Pancreas (tissue), 10 donors: ENCODE measurements at places on chromosomes 3 and 15. TPM values are rescaled to one million over a fixed set of nuclear protein-coding genes. Genes with fewer than 3 reads are reported as not detected.

DNAH1 gene
- 3.0 TPM for total RNA-seq

IMPG2 gene
- total RNA-seq, result 0.09 TPM

LMAN1L gene
- not detected for total RNA-seq

PPM1L gene
- 5.5 TPM for total RNA-seq

SH2D7 gene
- total RNA-seq, result 0.14 TPM

CCRL2 gene
- total RNA-seq, result 0.24 TPM

ARPP21 gene
- not detected for total RNA-seq

OR5H1 gene
- not detected for total RNA-seq

EFCC1 gene
- total RNA-seq, result 0.56 TPM

FAM81A gene
- 2.2 TPM for total RNA-seq

MAP1A gene
- 2.6 TPM for total RNA-seq

PLEKHO2 gene
- total RNA-seq, result 3.0 TPM

GP5 gene
- 0.06 TPM for total RNA-seq

ARMC8 gene
- 15.4 TPM for total RNA-seq

WDR93 gene
- total RNA-seq, result not detected

C3orf52 gene
- 51.7 TPM for total RNA-seq

NIT2 gene
- total RNA-seq, result 23.4 TPM

CCDC191 gene
- 3.4 TPM for total RNA-seq

APBA2 gene
- total RNA-seq, result 7.1 TPM

HGD gene
- total RNA-seq, result 9.8 TPM

CACNA2D2 gene
- total RNA-seq, result 2.8 TPM

PROK2 gene
- not detected for total RNA-seq

WNT5A gene
- total RNA-seq, result 5.9 TPM

CIP2A gene
- total RNA-seq, result 0.67 TPM

PLA2G4F gene
- total RNA-seq, result 0.46 TPM

VPS13C gene
- 40.4 TPM for total RNA-seq

C3orf33 gene
- 3.9 TPM for total RNA-seq

TMA7 gene
- total RNA-seq, result 74.1 TPM

FGF12 gene
- 8.6 TPM for total RNA-seq

C2CD4A gene
- 1.5 TPM for total RNA-seq

BFSP2 gene
- total RNA-seq, result not detected

VGLL3 gene
- total RNA-seq, result 3.5 TPM

COL6A5 gene
- total RNA-seq, result not detected

ANP32A gene
- 32.9 TPM for total RNA-seq

UNC13C gene
- total RNA-seq, result 0.03 TPM

IL5RA gene
- not detected for total RNA-seq

ITGB5 gene
- total RNA-seq, result 47.8 TPM

CHRD gene
- 18.4 TPM for total RNA-seq

OSTN gene
- total RNA-seq, result not detected

MUC13 gene
- total RNA-seq, result 3.5 TPM

SLC51A gene
- not detected for total RNA-seq

PLIN1 gene
- total RNA-seq, result 0.93 TPM

CEMIP gene
- not detected for total RNA-seq

SENP5 gene
- total RNA-seq, result 16.2 TPM

IL16 gene
- 1.9 TPM for total RNA-seq

P3H2 gene
- 4.1 TPM for total RNA-seq

RPL35A gene
- total RNA-seq, result 630 TPM

WNT7A gene
- total RNA-seq, result not detected

SEMA3G gene
- 2.9 TPM for total RNA-seq

TADA3 gene
- 13.2 TPM for total RNA-seq

GPR156 gene
- not detected for total RNA-seq

NDN gene
- total RNA-seq, result 6.7 TPM

POTEB gene
- not detected for total RNA-seq

CACNA1D gene
- total RNA-seq, result 14.8 TPM

LIPH gene
- 8.7 TPM for total RNA-seq

KIF15 gene
- total RNA-seq, result 0.40 TPM
